ENCODE measurements at places on chromosomes 3 and 15.
A peak's percentile ranks its signal among the peaks of the same experiment; 100 is the strongest.

DNA sequence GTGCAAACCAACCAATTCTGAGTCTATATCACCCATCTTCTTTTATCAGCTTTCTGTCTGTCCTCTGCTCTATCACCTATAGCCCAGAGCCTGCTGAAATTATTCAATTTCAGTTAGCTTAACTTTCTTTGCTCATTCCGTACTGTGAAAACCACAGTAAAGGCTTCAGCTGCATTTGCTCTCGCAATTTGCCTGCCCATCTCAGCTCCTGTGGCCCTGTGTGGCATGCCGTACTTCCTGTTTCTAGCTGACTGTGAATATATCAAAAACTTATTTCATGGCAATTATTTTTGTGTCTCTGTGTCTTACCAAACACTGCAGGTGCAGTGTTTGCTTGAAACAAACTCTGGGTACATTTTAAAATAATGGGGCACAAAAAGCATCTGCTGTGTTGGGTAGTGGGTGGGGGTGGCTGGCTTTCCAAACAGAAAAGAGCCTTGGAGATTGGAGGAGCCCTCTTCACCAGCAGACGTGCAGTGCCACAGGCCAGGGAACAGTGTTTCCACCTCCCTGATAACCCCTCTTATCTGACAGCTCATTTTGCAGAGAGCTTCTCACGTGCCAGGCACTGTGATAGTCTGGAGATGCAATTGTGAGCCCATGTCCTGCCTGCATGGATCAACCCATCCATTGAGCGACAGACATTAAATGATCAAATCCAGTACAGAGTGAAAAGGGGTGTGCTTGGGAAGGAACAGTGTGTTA lies 45.2 kb downstream of the GASK1A start:
- no peak for DNase-seq

GRCh38 chr3:59777667-59778077 lies 727.8 kb upstream of the CFAP20DC start:
- no peak for DNase-seq

- DNase-seq = no peak
These were observed 33.3 kb downstream of the ATG7 start for GRCh38 chr3:11305509-11305908.

DNA sequence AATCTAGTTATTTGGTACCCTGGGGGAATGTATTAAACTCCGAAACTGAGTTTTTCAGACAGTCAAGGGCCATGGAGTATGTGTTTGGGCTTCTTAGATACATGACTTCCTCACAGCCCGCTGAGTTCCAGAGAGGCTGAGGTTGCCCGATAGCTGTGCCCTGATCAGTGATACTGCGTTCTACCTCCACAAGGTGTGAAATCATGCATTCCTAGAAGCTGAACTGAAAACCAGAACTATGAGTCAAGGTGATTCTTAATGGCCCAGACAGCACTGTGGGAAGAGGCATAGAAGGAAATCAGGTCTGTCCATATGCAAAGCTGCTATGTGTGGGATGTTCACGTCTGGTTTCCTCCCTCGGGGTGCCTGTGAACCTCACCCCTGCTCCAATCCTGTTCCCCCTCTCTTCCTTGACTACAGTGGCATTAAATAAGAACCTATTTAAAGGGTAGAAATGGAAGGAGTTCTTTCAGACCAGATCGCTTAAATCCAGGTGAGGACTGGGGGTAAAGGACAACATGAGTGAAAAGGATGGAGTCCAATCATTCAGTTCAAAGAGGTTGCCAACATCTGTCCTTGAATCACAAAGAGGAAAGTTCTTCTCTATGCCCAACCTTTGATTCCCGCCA lies 74.3 kb downstream of the MYO1E start:
- DNase-seq = no peak

GRCh38 chr3:3089017-3089416 lies 21.2 kb downstream of the IL5RA start:
- DNase-seq = no peak

DNA sequence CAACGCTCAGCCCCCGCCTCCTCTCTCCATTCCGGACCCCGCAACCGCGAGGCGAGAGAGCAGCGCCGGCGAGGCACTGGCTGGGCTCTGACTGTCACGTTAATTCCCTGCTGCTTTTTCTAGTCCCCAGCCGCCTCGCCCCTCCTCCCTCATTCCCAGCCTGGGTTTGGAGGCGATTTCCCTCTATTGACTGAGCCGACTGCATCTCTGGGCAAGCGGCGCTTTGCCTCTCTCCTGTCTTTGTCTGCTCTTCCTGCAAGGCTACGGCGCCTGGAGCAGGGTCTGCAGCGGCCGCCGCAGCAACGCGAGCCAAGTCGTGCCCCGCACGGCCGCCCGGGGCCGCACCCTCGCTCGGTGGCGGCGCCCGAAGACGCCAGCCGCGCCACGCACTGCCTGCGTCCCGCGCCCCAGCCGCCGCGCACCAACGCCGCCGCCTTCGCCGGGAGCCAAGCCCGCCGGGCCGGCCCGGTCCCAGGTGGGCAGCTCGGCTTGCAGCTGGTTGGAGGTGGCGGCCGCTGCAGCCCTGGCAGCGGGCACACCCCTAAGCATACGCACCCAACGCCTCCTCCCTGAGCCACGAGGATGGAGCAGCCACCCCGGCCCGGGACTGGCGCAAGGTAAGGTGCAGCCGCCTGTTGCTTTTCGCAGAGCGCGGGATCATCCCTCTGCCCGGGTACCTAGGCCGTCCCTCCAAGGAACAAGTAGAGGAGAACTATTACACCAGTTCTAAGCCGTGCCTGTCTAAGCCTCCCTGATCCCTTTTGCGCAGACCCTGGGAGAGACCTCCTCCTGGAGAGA lies at the start of gene LRRC3B:
Gene LRRC3B, plus strand, starts transcription at position 152 of the 798 bp plus-strand sequence. CDS start 86,901 bp downstream, outside the sequence.
- DNase-seq = no peak

GRCh38 chr3:89957451-89957850 lies 850.0 kb downstream of the EPHA3 start:
- no peak for DNase-seq

- no peak for DNase-seq
These were observed 265.3 kb upstream of the POU1F1 start for GRCh38 chr3:87541723-87542122.

- DNase-seq = no peak
These were observed 513 bp downstream of the SS18L2 start for GRCh38 chr3:42590989-42591756.

- DNase-seq = no peak
These were observed 44.4 kb downstream of the ITGA11 start for GRCh38 chr15:68387381-68388143.

DNA sequence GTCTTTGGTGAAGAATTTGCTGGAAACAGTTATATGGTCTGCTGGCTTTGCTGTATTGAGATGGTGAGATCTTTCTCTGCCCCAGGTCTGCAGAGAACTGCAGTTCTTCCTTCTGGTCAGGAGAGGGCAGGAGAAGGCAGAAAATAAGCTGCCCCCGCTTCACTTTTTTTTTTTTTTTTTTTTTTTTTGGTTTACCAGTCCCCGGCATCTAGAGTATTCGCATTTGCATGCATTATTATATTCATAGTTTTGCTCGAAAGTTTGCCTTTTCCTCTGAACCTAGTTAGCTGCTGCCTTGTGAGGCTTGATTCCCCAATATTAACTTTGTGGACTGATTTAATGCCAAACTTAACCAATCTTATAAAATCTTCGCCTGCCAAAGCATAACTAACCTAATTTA lies 10.6 kb upstream of the PARL start:
- DNase-seq = peak; percentile 58

DNA sequence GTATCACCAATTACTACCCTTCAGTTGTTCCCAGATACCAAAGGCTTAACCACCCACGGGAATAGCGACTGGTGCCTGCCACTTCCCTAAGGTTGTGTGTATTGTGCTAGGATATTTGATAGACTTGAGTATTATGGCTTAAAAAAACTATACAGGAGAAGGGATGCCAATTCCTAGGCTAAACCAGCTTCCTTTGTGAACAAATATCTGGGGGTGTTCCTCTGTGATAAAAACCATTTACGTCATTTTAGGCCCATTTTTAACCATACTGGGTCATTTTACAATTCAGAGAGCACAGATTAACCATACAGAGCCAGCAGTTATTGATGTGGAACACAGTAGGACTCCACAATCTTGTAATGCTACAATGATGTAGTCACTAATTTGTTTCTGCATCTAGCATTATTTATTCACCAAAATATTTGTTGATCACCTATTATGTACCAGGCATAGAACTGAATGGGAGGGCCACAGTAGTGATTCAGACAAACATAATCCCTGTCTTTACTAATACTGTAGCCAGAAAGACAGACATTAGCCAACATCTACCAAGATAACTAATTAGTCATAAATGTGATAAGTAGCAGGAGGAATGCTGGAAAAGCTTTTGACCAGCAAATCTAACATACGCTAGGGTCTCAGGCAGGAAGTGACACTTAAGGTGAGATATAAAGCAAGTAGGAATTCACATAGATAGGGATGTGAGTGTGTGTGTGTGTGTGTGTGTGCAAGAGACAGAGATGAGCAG lies 184.8 kb downstream of the MECOM start:
- no peak for DNase-seq

DNA sequence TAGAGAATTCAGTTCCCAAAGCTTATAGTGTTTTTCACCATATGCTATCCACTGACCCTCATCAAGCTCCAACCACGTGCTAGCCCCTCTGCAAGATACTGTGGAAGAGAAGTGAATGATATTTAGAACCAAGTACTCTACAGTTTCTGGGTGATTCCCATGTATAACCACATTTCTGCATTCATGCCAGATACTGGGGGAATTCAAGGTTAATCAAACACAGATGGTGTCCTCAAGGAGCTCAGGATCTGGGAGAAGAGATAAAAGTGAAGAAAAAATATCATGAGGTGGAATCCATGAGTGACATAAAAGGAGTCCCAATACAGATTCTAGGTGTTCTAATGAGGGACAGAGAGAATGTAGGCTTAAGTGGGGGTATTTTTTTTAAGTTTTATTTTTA lies 195.8 kb downstream of the FHIT start:
- DNase-seq = no peak

GRCh38 chr3:104245261-104245660 lies 1121.4 kb upstream of the ALCAM start:
- no peak for DNase-seq

DNA sequence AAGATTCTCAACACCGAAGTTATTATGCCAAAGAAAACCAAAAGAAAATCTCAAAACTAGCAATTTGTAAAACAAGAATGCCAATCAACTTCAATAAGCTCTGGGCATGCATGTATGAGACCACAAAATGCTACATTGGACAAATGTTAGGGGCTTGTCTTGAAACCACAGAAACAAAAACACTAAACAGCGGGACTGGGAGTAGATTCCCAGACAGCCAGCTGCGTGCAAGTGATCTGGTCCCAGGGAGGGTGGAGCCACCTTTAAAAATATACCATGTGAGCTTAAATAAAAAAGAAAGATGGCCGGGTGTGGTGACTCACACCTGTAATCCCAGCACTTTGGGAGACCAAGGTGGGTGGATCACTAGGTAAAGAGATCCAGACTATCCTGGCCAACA lies 163.6 kb upstream of the PRICKLE2 start:
- DNase-seq = no peak

DNA sequence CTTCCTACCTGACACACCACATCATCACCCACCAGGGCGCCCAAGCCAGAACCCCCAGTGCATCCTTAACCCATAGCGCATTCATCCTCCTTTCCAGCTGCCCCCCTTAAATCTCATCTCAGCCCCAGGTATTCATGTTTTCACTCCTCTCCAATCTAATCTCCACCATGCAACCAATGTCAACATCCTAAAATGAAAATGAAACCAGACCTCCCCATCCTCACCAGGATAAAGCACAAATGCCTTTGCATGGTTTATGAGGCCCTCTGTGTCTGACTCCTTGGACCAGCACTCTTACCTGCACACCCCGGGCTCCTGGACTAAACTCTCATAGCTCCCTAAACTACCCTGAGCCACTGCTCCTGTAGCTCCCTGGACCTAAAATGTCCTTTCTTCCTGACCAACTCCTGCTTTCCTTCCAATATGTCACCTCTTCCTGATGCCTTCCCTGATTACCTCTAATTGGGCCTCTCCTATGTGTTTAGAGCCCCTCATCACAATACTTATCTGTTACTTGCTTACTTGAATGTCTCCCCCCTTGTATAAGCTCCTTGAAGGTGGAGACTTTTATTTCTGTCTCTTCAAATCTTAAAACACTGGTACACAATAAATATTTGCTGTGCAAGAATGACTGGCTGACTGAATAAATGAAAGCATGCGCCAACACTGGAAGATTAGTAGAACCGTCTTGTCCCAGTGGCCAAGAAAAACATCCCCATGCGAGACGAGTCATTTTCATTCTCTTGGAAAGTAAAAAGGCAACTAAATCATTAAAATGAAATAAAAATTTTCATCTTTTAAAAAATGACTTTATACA lies 142.5 kb downstream of the XXYLT1 start:
- no peak for DNase-seq

- peak; percentile 100 for DNase-seq
These were observed 202.3 kb downstream of the NEK10 start for GRCh38 chr3:27166888-27167287.

GRCh38 chr3:119637679-119638477 lies 22.5 kb downstream of the POPDC2 start:
- peak; percentile 90 for DNase-seq

DNA sequence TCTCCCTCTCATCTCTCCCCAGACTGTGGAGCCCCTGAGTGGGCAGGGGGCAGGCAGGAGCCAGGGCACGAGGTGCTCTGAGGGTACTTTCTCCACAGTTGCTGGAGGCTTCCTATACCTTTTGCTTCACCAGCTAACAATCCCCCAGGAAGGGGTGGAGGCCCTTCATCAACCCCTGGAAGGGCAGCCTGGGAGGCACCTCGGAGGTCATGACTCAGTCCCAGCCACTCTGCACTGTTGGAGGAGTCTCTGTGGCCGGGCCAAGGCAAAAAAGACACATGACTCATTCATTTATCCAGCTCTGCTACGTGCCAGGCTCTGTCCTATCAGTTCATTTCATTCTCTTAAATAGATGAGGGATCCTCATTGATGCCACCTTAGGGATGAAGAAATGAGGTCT lies 15.6 kb upstream of the KY start:
- peak; percentile 56 for DNase-seq

DNA sequence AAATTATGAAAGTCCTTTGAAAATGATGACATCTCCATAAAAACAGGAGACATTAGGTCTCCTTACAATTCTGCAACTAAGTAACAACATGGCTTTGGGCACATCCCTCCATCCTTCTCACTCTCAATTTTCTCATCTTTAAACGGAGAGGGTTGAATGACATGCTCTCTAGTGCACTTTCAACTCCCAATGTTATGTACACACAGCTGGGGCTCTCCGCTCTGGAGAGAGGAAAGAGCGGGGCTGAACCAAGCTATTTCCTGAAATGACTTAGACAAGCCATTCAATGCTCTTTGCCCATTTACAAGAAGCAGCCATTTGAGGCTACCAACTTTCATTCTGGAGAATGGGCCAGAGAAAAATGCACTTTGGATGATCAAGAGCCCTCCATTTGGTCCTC lies 144.2 kb upstream of the BNIP2 start:
- no peak for DNase-seq

GRCh38 chr3:64097920-64098319 lies 74.6 kb upstream of the PSMD6 start:
- DNase-seq = no peak

GRCh38 chr15:32825219-32825618 lies 107.4 kb downstream of the GREM1 start:
- no peak for DNase-seq

All from AG10803 (cell line).